Stimulated activated naive CD4-positive, alpha-beta T cell (primary cell): ENCODE measurements at places on chromosomes 3 and 15.

GRCh38 chr3:127002195-127003174 is 19.6 kb downstream of the PLXNA1 start:
- DNase-seq, result no peak

DNA sequence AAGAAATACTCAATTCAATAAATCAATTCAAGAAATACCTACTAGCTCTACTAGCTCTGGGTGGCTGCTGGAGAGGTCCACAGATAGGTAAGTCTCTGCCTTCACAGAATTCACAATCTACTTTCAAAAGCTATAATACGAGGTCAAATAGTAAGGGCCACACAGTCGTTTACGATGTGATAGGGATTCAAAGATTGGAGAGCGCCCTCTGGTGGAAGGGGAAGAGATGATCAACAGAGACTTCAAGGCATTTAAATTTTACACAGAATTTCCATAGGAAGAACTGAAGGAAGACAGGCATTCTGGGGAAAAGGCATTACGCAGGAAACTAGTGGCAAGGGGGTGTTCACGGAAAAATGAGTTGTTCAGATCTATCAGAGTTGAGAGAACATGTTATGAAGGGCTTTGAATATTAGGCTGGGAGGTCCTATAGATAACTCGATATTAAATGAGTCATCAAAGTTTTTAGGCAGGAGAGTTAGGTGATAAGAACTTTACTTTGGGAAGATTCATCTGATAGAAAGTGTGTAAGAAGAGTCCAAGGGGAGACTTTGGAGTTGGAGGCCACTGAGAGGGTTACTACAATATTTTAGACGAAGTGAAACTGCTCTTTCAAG is 128.8 kb downstream of the FRMD5 start:
- DNase-seq, result peak; percentile 1

GRCh38 chr3:134446800-134447199 is 39.0 kb downstream of the ANAPC13 start:
- DNase-seq, result no peak

DNA sequence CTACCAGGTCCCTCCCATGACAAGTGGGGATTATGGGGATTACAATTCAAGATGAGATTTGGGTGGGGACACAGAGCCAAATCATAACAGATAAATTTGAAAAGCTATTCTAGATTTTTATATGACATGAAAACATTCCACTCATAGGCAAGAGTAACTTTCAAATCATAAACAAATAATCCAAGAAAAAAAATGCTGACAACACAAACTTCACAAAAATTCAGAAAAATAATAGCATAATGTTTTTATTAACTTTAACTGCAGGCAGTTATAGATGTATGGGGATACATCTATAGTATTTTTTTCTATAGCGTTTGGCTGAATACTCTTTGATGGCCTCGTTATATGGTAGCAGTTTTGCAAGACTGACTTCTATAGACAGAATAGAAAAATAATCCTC is 243.1 kb downstream of the ADAMTSL3 start:
- DNase-seq, result no peak

DNA sequence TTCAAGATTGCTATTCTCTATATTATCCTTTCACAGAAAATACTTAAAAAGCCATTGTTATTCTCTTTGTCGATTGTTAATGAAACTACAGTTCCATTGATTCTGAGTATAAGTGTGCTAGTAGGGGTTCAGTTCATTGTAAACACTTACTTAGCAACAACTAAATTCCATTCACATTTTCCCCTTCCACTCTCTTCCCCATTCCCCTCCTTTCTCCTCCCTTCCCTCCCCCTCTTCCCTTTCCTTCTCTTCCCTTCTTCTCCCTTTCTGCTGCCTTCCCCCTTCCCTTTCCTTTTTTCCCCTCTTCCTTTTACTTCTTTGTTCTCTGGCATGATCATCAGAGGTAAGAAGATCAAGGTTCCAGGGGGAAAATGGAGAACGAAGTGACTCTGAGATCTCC is 21.3 kb upstream of the RIOX2 start:
- no peak for DNase-seq

DNA sequence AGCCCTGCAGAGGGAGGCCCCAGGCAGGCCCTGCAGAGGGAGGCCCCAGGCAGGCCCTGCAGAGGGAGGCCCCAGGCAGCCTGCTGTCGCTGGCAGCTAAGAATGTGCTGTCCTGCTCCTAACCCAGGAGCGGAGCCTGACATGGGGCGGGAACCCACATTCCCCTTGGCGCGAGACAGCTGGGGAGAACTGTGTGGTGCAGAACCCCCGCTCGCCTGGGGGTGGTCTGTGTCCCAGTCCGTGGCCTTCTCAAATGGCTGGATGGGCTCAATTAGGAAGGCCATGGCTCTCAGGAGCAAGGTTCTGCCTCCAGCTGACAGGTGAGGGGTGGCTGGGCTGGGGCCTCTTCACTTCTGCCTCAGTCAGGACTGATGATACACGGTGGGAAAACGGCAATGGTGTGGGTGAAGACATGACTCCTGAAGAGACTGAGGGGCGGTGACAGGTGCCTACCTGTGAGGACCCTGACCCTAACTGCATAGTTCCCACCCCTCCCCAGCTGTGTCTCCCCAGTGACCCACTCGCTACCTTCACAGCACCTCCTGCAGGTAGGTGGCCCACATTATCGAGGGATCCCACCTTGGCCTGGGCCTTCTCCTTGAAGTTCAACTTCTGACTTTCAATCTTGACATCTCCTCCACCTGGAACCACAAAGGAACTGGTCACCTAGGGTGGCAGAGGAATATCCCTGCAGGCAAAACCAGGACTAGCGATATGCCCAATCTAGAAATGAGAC is 52.0 kb downstream of the DHX30 start:
- DNase-seq, result no peak

- no peak for DNase-seq
These were observed 9.9 kb upstream of the VILL start for GRCh38 chr3:37980462-37981347.

- DNase-seq, result no peak
These were observed at the start of gene C2CD4B for GRCh38 chr15:62165104-62165792. TSS of gene C2CD4B (minus strand) at chr15:62165285. CDS start at chr15:62164984, 301 bp downstream.

DNA sequence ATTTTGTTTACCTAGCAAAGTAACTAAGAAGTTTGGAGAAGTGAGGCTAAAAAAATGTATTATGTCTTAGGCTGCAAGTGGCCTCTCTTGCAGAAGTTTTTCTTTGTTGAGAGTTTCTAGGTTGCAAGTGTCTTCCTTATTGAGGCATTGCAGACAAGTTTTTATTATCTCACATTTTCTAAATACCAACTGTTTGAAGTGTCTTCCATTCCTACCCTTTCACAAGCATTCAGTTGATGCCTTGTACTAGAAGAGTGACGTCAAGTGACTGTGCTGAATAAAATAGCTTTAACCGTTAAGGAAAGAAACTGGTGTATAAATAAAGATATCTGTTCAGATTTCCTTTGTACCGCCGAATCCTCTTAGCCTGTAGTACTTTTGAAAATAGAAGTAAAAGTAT is 123.3 kb downstream of the ALCAM start:
- no peak for DNase-seq

DNA sequence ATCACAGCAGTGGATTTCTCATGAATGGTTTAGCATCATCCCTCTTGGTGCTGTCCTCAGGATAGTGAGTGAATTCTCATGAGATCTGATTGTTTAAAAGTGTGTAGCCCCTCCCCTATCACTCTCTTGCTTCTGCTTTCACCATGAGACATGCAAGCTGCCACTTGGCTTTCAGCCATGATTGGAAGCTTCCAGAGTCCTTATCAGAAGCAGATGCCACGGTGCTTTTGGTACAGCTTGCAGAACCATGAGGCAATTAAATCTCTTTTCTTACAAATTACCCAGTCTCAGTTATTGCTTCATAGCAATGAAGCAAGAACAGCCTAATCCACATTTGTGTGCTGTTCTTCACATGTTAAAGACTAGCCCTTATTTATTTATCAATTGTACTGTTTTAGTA is 495.2 kb upstream of the EPHA6 start:
- no peak for DNase-seq

DNA sequence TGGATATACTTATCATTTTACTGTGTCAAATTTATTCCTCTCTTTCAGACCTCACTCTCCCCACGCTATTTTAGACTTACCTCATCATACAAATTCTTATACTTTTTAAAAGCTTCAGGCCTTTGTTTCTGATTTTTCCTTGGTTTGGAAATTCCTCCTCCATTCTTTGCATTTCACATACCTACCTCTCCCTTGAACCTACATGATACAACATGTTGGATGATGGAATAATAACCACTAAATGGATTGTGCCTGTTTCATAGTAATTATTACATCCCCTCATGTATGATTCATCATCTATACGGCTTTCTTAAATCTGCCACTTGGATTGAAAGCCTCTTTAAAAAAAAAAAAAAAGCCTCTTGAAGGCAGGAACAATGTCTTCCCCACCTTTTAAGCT is 24.6 kb downstream of the TRIP4 start:
- no peak for DNase-seq

DNA sequence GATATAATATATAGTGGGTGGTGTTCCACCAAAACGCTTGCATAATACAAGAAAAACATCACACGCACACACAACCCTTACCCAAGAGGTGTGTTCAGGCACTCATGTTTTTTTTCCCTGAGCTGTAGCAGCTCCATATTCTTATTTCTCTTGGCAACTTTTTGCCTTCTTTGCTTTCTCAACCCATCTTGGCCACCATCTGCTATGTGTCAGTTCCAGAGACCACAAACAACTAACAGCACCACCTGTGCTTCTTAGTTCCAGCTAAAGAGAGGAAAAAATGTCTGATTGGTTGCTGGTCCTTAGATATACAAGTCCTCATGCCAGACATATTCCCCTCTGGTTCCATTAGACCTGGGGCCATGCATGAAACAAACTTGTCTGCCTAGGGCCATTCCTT is 11.9 kb downstream of the ACTC1 start:
- no peak for DNase-seq

DNA sequence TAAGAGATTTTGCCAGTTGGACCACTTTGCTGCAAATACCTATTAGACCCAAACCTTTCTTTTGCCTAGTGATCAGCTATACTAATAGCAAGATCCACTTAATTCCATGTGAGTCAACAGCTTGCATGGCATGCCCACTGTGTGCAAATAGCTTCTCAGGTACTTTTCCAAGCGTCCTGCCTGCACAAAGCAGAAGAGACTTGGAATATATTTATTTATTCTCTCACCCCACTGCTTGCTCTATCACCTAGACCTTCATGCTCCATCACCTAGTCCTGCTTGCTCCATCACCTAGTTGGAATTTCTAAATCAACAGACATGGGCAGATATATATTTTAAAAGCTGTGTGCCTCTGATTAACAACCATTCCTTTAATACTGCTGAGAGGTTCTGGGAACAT is 47.6 kb downstream of the MBNL1 start:
- no peak for DNase-seq

DNA sequence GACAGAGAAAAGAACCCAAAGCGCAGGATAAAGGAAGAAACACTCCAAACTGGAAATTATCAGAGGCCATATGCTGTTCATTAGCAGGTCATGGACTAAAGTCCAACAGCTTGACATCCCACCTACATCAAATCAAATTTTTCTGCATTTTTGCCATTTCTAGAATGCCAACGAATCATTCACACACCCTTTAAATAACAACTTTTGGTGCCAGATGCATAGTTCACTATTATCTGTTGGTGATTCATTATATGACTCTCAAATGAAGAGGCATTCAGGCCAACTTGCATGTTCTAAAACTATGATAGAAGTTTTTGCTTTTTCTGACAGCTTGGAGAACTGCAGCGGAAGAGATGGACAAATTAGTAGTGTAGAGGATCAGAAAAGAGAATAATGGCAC is 529.8 kb upstream of the NAALADL2 start:
- no peak for DNase-seq

DNA sequence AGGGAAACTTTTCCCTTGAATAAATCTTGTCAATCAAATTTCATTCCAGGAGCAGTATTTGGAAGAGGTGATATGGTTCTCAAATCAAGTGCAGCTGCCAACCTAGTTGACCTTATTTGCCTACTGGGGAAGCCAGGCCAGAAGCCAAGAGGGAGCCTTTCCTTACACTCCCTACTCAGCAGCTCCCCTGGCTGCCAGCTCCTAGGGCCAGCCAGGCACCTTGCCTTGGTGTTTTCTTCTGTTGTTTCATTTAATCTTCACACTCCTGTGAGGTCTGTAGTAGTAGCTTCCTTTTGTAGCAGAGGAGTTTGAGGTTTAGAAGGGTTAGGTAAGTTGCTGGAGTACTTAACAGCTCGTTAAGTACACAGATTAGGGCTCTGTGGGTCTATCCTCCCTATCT is 22.6 kb downstream of the MKRN2OS start:
- no peak for DNase-seq

DNA sequence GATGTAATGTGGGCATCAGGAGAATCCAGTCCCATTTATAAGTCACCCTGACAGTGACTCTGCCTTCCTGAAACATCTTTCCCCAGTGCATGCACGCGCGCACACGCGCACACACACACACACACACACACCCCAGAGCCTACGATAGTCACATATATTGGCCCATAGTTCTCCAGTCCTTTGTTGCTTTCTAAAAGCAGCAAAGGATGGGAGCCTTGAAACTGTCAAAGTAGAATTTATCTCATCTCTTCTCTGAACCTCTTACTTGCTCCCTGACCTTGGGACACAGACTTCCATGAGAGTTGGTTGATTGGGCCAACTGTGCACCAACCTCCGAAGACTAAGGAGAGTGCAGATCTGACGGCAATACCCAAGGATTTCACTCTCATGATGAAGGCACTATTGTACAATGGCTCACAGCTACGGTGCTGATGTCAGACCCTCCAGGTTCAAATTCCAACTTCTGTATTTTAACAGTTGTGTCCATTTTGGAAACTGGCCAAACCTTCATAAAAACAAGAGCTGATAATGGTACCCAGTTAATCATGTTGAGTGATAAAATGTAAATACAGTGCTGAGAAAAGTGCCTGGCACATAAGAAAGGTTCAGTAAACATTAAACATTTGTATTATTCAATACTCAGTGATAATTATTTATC is 8.3 kb downstream of the CPA3 start:
- DNase-seq, result no peak

GRCh38 chr3:29576181-29576580 is 295.3 kb downstream of the RBMS3 start:
- DNase-seq, result no peak

GRCh38 chr15:61794881-61795280 is 265.4 kb downstream of the VPS13C start:
- no peak for DNase-seq

GRCh38 chr15:40336744-40337122 is 4.0 kb downstream of the CCDC9B start:
- peak; percentile 2 for DNase-seq

DNA sequence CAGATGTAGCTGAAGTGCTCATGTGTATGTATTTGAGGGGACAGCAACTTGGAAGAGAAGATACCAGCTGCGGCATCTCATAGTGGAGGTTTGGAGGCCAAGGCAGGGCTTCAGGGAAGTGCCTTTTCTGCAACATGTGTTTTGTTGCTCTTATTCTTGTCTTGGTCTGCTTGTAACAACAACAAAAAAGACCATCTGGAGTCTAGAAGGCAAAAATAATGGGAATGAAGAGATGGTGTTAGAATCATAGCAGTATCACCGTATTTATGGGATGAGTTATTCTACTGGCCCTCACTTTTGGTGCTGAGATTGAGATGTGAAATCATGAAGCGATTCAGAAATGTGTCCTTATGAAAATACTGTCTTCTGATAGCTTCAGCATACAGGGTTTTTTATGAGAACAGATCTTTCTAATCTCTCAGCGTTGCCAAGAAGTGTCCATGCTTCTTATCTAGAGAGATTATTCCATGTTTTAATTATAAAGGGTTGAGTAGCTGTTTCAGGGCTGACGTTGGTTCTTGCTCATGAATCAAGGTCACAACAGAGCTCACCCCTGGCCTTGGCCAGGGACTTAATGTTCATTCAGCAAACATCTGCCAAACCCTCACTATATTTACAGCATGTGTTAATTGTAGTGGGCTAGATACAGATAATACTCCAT is 58.0 kb downstream of the ITPR1 start:
- DNase-seq, result no peak
